ENCODE measurements at places on chromosomes 16 and 17.

DNA sequence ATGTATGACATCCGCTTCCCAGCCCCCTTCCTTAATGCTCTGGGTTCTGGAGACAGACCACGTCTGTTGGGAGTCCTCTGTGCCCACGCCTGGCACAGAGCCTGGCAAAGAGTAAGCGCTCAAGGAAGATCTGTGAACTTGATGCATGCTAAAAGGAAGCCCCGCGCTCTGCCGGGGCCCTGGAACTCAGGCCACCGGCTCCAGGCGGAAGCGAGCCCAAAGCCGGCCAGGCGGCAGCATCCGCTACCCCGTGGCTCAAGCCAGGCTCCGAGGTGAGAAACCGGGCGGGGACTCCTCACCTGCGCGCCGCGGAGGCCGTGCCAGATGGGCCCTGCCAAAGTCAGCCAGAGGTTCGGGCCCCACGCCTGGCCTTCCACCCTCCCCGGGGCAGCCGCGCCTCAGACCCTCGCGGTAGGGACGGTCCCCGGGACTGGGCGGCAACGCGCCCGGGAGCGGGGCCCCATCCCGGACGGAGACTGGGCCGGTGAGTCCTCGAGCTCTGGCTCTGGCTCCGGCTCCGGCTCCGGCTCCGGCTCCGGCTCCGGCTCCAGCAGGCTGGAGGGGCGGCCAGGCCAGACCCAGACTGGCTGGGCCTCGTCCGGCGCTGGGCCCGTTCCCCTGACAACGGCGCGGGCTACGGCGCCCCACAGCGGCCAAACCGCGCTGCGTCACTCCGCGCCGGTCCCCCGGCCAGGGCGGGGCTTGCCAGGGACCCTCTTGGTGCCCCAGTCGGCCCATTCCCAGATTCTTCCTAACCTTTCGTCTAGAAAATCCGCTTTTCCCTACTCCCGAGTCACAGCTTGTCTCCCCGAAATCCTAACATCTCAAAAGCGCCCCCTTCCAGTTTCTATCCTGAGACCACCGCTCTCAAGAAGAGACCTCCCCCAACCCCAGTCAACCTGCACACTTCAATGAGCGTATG, at the start of gene ZDHHC1:
ZDHHC1 (minus strand) TSS at position 606 of the 922 bp plus-strand sequence. CDS start 8,702 bp downstream, outside the sequence.
- peak; percentile 79 for DNase-seq

DNA sequence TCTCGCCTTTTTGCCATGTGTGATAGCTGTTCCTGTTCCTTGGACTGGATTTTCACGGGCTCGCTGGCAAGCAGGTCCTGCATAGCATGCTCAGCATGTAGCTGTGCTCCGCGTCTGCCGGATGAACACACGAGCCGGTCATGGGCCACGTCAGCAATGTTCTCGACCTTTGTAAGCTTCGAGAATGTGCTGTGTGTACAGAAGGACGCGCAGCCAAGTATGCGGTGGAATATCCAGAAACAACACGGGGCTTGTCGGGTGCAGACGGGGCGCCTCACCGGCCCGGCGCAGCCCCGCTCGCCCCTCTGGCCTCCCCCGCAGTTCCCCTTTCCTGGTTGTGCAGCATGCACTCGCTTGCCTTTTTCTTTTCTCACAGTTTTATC, 42.2 kb downstream of the RPTOR start:
- no peak for DNase-seq

DNA sequence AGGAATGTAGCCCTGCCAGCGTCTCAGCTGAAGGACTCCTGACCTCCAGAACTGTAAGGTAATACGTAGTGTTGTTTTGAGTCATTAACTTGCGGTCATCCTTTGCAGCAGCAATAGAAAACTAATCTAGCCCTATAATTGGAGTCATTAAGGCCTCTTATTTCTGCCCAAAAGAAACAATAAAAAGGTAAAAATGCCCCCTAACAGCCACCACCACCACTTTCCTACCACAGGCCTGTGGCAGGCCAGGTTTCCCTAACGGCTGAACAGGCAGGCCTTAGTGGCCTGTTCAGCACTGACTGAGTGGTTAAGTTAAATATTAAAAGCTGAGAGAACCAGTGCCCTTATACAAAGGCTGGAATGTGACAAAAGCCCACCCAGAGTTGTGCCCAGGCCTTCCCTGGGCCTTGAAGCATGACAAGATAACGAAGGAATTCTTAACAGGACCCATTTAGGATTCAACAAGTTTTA, 286.5 kb upstream of the ERCC4 start:
- no peak for DNase-seq

GRCh38 chr16:83031524-83031923, 404.8 kb downstream of the CDH13 start:
- no peak for DNase-seq
